Activated CD4-positive, alpha-beta T cell treated with anti-CD3 and anti-CD28 coated beads, Interleukin-2, amount 50 U/mL, for 48 hours (primary cell): ENCODE measurements at places on chromosomes 3 and 15.

GRCh38 chr15:74783808-74784175 is 1.9 kb downstream of the CSK start:
- peak; percentile 25 for DNase-seq

DNA sequence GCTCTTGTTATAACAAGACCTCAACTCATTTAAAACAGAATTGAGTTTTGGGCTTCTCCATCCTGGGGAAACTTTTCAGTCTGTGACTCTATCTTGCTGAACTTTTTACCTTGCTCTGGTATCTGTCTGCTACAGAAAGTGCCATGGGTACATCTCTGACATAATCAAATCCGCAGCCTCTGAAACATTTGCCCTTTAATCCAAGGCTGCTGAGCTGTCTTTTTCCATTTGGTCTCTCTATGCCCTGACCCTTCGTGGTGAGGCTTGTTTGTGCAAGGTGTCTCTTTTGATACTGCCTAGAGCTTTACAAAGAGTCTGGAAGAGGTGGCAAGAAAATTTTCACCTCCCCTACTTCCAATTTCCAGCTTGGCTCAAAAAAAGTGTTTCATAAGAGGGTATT is 11.3 kb downstream of the TMEM108 start:
- DNase-seq: no peak

GRCh38 chr15:39665629-39666250 is 84.9 kb downstream of the THBS1 start:
- no peak for DNase-seq

DNA sequence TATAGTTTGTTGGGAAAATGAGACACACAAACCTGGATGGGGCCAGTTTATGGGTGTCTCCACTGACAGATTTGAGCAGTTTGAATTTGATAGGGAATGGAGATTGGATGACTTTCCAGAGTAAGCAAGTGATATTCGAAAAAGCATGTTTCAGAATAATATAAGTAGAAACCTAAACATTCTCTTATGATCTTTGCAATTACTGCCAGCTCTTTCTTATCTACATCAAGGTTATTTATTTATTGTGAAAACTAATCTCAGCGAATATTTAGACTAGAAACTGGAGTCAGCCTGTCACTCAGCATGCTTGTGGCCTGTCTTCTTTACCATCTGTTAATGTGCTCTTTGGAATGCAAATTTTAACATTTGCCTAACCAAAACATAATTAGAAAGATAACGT is 57.8 kb upstream of the SPPL2A start:
- DNase-seq: no peak

- peak; percentile 27 for DNase-seq
These were observed 16.1 kb upstream of the TM4SF1 start for GRCh38 chr3:149393345-149394160.

- DNase-seq: no peak
These were observed 5.5 kb upstream of the ANO10 start for GRCh38 chr3:43627360-43627759.

GRCh38 chr3:5002174-5002870 is 23.1 kb downstream of the BHLHE40 start:
- peak; percentile 71 for DNase-seq
